NCI-H1417 treated with DMSO at 0.1 percent for 48 hours (cell line): ENCODE measurements at places on chromosomes 16 and 17.

DNA sequence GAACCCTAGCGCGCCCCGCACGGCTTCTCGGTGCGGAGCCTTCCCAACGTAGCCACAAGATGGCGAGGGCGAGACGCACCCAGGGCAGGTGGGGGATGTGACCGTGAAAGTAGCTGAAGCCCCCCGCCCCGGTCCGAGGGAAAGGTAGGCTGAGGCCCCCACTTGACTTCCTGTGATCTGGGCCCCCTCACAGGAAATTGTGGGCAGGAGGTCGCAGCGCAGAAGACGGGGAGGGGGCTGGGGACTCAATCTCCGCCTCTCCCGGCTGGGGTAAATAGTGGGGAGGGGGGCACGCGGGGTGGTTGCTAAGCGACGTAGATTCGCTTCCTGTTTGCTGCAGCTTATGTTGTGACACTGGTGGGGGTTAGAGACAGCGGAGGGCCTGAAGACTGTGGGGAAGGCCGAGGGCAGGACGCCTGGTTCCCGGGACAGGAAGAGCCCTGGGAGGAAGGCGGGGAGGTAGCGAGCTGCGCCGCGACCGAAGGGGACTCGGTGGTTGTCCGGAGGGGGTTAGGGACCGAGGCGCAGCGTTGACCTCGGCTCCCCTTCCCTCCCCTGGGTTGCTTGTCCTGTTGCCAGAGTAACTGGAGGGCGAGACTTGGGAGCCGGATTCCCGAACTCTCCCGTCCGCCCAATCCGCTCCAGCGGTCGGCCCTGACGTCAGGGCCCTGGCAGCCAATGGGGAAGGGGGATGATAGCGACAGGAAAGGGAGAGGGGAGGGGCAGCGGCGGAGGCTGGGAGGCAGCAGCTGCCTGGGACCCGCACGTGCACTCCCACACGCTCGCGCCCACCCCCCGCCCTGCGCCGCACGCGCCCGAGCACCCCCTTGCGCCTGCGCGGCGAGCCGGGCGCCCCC, 1.2 kb downstream of the KDM6B start:
- peak; percentile 46 for DNase-seq

- DNase-seq = no peak
Observed at GRCh38 chr17:67911059-67911782, 85.0 kb downstream of the C17orf58 start.

- DNase-seq = no peak
Observed at GRCh38 chr17:28755486-28755885, 11.7 kb downstream of the TRAF4 start.

DNA sequence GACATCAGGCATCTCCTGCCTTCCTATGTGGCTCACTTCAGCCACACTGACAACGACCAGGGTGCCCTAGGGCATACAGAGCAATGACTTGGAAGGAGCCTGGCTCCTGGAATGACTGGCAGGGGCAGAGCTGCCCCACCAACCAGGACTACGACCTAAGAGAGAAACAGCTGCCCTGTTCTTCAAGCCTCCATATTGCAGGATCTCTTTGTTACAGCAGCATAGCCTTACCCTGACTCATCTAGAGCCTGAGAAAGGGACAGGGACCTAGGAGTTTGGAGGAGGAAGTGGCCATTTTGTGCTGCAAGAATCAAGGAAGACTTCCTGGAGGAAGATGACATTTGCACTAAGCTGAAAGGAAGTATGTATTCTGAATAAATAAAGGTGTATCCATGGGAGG, 49.6 kb downstream of the GSG1L start:
- DNase-seq = no peak

GRCh38 chr16:19184823-19185509, 16.9 kb downstream of the SYT17 start:
- DNase-seq = no peak

DNA sequence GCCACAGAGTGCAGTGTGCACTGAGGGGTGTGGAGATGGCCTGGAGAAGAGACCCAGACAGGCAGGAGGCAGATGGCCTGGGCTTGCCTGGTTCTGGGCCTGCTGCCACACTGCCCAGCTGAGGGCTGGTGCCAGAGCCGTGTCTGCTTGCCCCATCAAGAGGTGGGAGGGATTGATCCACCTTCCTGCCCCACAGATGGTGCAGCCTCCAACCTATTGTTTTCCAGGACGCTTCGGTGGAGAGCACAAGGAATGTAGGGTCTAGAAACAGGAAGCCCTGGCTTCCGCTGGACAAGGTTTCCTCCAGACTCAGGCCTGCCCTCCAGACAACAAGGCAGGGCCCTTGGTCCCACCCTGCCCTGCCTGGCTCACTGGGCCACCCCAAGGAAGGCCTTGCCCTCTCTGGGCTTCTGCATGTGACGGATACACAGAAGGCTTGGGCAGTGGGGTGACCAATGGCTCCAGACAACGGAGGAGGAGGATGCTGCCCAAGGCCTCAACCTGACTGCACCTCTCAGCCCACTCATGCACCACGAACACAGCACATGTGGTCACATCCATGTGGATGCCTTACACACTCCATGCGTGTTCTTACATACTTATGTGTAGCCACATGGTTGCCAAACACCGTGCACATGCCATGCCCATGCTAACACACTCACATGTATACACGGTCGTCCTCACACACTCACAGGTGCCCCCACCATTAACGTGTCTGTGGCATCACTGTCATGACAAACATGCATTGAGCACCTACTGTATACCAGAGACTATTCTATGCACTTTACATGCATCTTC, 6.5 kb upstream of the CDH5 start:
- DNase-seq = no peak

- DNase-seq = no peak
Observed at GRCh38 chr16:65793781-65794180, 572.7 kb upstream of the CDH5 start.

- DNase-seq = no peak
Observed at GRCh38 chr16:84897911-84898377, 78.2 kb downstream of the CRISPLD2 start.
